H9 (cell line): ENCODE measurements at places on chromosomes 1 and 21.

DNA sequence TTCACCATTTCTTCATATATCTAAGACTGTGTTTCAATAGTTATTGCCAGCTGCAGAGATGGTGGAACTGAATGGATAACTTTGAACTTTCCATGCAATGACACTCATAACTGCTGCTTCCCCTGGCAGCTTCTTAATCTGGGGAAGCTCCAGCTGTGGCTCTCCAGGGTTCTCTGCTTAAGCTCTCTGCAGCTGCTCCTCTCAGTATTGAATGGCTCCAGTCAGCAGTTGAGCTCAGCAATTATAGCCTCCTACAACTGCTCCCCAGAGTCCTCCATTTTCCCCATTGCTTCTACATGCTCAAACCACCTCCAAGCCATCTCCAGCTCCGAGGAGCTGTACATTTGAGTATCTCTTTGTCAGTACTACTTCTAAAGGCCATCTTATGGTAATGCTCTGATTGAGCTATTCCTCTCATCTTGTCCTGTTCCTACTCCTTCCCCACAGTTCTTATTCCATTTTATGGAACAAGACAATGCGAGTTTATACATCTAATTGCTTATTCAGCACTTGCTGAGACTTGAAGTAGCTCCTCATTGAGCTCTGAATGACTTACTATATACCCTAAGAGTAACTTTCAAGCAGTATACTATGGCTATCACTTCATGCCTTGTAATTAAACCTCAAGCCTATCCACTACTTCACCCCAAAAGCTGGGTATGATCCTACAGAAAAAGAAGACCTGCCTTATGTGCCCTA, 362.4 kb downstream of the NEGR1 start:
- no peak overlapping the region for H3K4me3 ChIP-seq
- H3K27ac ChIP-seq = no peak overlapping the region
- H3K36me3 ChIP-seq = no peaks in the 10 kb centered on the region; the same call in 2 of the 3 replicates
- H3K27me3 ChIP-seq = no peaks in the 10 kb centered on the region

GRCh38 chr1:29683472-29683871, 447.1 kb downstream of the PTPRU start:
- H3K4me1 ChIP-seq = no peaks in the 10 kb centered on the region
- no peaks in the 10 kb centered on the region for H3K27me3 ChIP-seq
- no peak overlapping the region for H3K27ac ChIP-seq
- peak; percentile 6 for DNase-seq
- H3K4me3 ChIP-seq = no peak overlapping the region

- DNase-seq = no peak
- H3K4me3 ChIP-seq = peak overlapping the region; percentile 60; the same call in 2 of the 3 replicates
- peaks cover 2% of the 10 kb centered on the region; the same call in 1 of the 2 replicates for H3K36me3 ChIP-seq
These were observed 234.1 kb downstream of the SDCCAG8 start for GRCh38 chr1:243489681-243490546.

GRCh38 chr1:102085896-102086295, 89.2 kb upstream of the OLFM3 start:
- H3K27ac ChIP-seq = no peak overlapping the region
- H3K4me1 ChIP-seq = no peaks in the 10 kb centered on the region
- H3K27me3 ChIP-seq = no peaks in the 10 kb centered on the region
- no peak for DNase-seq

DNA sequence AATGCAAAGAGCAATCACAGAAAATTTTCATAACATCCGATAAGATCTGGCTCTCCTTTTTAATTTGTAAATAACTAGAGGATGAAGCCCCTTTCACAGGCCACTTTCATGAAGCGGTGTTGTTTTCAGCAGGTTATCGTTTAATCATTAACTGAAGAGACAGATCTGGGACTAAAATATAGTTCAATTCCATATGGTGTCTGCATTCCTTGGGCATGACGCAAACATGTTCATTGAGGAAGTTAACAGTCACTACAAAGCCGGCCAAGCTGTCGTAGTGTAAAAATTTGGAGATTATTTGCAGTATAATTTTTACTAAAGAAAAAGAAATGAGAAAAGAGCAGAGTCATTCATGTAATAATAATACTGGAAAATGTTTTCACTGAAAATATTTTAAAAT, 565.2 kb upstream of the ADAMTS5 start:
- no peaks in the 10 kb centered on the region for H3K36me3 ChIP-seq
- DNase-seq = no peak
- no peaks in the 10 kb centered on the region for H3K27me3 ChIP-seq
- no peak overlapping the region for H3K4me3 ChIP-seq
- H3K27ac ChIP-seq = no peak overlapping the region

- no peaks in the 10 kb centered on the region for H3K4me1 ChIP-seq
- no peak overlapping the region for H3K4me3 ChIP-seq
- DNase-seq = no peak
These were observed 494.3 kb downstream of the BRINP3 start for GRCh38 chr1:189983166-189983890.

GRCh38 chr1:96713649-96714048, 7.9 kb upstream of the PTBP2 start:
- H3K27ac ChIP-seq = no peak overlapping the region
- H3K36me3 ChIP-seq = peaks cover 10% of the 10 kb centered on the region
- H3K4me3 ChIP-seq = no peak overlapping the region
- no peak for DNase-seq

GRCh38 chr1:226754793-226755533, 15.9 kb upstream of the ITPKB start:
- H3K4me1 ChIP-seq = no peaks in the 10 kb centered on the region
- no peak for DNase-seq
- H3K27me3 ChIP-seq = no peaks in the 10 kb centered on the region
- H3K4me3 ChIP-seq = no peak overlapping the region
- no peak overlapping the region for H3K27ac ChIP-seq

DNA sequence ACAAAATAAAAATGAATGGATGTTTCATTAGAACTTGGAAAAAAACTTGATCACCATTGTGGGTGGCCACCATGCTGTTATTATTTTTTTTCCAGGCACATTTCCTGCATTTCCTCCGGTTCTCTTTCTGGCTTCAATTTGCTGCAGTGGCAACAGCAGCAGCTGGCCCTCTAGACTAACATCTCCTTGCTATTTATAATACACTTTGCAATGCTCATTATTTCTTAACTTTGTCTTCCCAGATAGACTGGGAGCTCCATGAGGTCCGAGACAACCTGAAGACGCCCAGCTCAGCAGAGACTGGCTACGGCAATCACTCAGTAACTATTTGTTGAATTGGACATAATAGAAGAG, 53.4 kb upstream of the ATP5PO start:
- no peaks in the 10 kb centered on the region for H3K36me3 ChIP-seq
- DNase-seq = no peak
- H3K4me3 ChIP-seq = no peak overlapping the region
- no peaks in the 10 kb centered on the region for H3K4me1 ChIP-seq
- no peak overlapping the region for H3K27ac ChIP-seq

- H3K4me3 ChIP-seq = no peak overlapping the region
- no peaks in the 10 kb centered on the region; the same call in 1 of the 2 replicates for H3K4me1 ChIP-seq
- no peaks in the 10 kb centered on the region for H3K36me3 ChIP-seq
- no peak for DNase-seq
- no peak overlapping the region for H3K27ac ChIP-seq
These were observed 178.6 kb upstream of the HMGB4 start for GRCh38 chr1:33685256-33685655.

DNA sequence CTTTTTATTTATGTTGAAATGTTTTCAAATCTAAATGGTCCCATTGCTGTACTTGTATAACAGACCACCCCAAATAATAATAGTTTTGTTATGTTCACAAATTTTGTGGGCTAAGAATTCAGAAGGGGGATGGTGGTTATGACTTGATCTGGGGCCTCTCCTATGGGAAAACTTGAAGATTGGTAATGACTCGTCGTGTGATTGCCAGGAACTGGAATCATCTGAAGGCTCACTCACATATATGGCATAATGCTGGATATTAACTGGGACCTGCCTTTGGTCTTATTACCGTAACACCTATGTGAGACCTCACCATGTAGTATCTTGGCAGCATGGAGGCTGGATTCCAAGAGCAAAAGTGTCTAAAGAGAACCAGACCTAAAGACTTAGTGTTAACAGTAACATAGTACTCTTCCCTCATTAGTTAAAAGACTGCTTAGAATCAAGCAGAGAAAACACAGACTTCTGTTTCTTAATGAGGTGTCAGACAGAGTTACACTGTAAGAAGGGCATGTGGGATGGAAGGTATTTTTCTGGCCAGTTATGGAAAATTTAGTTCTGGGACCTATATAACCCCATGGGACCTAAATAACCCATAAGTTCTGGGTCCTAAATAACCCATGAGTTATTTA, 11.9 kb downstream of the LYPLAL1 start:
- no peak for DNase-seq
- H3K36me3 ChIP-seq = no peaks in the 10 kb centered on the region
- no peak overlapping the region for H3K4me3 ChIP-seq
- no peak overlapping the region for H3K27ac ChIP-seq
- H3K4me1 ChIP-seq = no peaks in the 10 kb centered on the region
- no peaks in the 10 kb centered on the region for H3K27me3 ChIP-seq

DNA sequence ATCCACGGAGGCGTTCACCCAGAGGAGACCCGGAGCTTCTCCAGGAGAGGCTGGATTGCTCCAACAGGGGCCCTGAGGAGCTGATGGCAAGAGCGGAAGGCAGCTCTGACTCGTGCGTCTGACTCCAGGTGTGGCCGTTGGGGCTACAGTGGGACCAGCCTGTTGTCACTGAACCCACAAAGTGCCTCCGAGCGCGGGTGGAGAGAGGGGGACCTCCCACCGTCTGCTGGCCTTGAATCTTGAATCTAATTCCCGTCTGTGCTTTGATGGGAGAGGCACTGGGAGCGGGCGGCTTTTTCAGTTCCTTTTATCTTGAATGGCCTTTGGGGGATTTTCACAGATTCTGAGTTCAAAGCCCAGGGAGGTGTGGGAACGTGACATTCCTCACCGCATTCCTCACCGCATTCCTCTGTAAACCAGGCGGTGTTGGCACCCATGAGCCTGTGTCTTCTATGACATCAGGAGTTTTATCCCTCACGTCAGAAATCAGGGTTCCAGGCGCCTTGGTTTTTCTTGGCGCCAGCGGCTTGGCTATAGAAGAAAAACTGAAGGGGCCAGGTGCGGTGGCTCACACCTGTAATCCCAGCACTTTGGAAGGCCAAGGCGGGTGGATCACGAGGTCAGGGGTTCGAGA, 39.2 kb upstream of the COL18A1 start:
- H3K27me3 ChIP-seq = no peaks in the 10 kb centered on the region
- H3K36me3 ChIP-seq = no peaks in the 10 kb centered on the region
- H3K4me3 ChIP-seq = 0 out of 3 replicates have a peak overlapping the region, but pooled peaks have one; percentile 26
- peak; percentile 66 for DNase-seq

DNA sequence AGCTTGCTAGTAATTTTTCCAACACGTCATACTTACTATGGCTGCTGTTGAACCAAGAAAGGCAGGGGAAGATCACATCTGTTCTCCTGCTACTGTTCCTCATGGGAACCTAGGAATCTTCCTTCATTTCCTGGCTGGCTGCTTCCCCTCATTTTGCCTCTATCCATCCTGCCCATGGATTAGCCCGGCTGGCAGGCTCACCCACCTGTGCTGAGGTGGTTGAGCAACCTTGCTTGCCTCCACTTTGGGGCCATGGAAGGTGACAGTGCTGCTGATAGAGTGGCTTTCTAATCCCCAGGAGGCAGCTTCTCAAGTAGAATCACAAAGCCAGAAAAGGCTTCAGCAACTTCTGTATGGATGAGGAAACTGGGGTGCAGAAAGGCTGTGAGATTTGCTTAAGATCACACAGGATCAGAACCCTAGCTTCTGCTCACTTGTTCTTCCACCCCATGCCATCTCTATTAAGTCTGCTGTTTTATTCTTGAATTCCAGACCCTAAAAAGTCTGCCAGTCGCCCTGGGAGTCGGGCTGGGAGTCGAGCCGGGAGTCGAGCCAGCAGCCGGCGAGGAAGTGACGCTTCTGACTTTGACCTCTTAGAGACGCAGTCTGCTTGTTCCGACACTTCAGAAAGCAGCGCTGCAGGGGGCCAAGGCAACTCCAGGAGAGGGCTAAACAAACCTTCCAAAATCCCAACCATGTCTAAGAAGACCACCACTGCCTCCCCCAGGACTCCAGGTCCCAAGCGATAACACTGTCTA, 6.2 kb upstream of the BMP8A start:
- no peak for DNase-seq
- H3K27ac ChIP-seq = no peak overlapping the region
- H3K27me3 ChIP-seq = peaks cover under 1% of the 10 kb centered on the region; the same call in 1 of the 2 replicates

- H3K27ac ChIP-seq = no peak overlapping the region
- no peaks in the 10 kb centered on the region for H3K27me3 ChIP-seq
- no peak for DNase-seq
- H3K4me1 ChIP-seq = no peaks in the 10 kb centered on the region
- H3K4me3 ChIP-seq = no peak overlapping the region
These were observed 119.0 kb upstream of the PPP2R5A start for GRCh38 chr1:212166244-212166643.

GRCh38 chr1:154182344-154183045, 9.4 kb downstream of the TPM3 start:
- H3K36me3 ChIP-seq = peaks cover 25% of the 10 kb centered on the region
- H3K27me3 ChIP-seq = no peaks in the 10 kb centered on the region; the same call in 1 of the 2 replicates
- no peak overlapping the region for H3K27ac ChIP-seq
- H3K4me1 ChIP-seq = peaks cover 8% of the 10 kb centered on the region; the same call in 1 of the 2 replicates
- peak overlapping the region; percentile 100 for H3K4me3 ChIP-seq
- DNase-seq = peak; percentile 71

GRCh38 chr1:94806441-94806871, 13.7 kb upstream of the SLC44A3 start:
- no peak for DNase-seq
- H3K27ac ChIP-seq = no peak overlapping the region
- no peak overlapping the region for H3K4me3 ChIP-seq
- no peaks in the 10 kb centered on the region for H3K36me3 ChIP-seq
- H3K27me3 ChIP-seq = no peaks in the 10 kb centered on the region

DNA sequence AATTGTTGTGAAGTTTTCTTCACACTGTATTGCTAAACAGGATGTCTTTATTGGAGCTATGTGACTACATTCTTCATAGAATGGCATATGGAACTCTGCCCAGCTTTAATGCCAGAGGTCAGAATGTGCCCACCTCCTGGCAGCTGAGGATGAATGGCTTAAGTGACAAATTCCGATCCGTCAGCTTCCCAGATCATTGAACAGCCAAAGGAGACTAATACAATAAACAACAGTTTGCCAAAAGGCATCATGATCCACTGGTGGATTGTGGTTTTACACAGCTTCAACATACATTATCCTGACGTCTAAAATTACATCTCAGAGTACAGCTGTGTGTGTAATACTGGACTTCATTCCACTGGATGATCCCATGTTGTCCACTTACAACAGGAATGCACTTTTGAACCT, 68.7 kb upstream of the C1orf105 start:
- no peaks in the 10 kb centered on the region for H3K4me1 ChIP-seq
- H3K27me3 ChIP-seq = no peaks in the 10 kb centered on the region
- no peak overlapping the region for H3K27ac ChIP-seq
- H3K36me3 ChIP-seq = peaks cover 17% of the 10 kb centered on the region

DNA sequence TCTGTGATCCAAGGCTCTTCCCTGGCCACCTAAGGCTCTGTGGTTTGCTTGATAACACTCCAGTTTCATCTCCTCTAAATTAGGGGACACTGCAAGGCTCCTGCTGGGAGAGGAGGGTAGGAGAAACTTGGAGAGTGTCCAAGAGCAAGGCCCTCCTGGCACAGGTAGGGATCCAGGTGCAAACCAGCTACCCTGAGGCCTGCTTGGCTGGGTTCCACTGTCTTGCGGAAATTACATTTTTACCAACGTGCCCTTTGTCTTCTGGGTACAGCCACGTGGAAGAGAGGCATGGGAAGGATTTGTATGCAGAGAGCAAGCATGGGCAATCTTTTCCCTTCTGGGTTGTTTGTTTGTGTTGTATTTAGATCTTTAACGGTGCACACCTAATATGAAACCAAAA, 132.5 kb downstream of the PRDM2 start:
- no peak overlapping the region for H3K27ac ChIP-seq
- H3K4me3 ChIP-seq = no peak overlapping the region
- H3K27me3 ChIP-seq = 0 out of 2 replicates have a peak, but pooled peaks cover under 1% of the 10 kb centered on the region
- DNase-seq = no peak
- H3K36me3 ChIP-seq = no peaks in the 10 kb centered on the region
- no peaks in the 10 kb centered on the region for H3K4me1 ChIP-seq
